ENCODE measurements at places on chromosomes 11 and 22.

DNA sequence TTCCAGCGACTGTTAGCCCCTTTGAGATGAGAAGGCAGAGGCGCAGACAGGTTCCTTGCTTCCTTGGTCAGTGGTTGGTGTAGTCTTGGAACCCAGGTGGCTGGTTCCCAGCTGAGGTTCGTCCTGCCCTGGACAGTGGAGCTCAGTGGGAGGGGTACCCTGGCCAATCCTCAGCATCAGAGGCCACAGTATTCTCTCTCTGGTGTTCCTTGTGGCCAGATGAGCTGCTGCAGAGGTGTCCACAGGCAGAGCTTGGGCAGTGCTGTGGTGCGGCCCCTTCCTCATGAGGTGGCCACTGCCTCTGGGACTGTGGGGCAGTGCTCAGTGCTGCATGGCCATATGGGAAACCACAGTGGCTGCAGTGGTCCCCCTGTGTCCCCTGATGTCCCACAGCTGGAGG, 61.8 kb downstream of the CTTN start:
- no peak for DNase-seq

DNA sequence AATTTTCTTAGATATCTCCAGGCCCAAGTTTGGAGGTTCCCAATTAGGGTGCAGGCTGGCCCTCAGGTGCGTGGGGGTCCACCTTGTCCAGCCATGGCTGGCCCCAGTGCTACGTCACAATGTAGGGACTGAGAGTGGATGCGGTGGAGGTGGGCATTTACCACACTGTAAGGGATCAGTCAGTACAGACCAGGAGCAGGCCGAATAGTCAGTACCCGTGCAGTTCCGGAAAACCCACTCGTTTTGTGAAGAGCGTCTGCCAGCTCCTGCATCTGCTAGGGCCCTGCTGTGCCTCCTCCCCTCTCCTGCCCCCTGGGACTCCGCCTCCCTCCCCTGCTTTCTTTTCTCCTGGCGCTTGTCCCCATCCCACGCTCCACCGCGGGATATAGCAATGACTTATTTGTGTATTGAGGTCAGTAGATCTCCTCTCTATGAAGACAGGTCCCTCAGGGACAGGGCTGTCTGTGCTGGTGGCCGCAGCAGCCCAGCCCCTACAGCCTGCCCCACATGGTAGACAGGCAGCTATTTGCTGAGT, 50.4 kb upstream of the SEPTIN5 start:
- no peak for DNase-seq

DNA sequence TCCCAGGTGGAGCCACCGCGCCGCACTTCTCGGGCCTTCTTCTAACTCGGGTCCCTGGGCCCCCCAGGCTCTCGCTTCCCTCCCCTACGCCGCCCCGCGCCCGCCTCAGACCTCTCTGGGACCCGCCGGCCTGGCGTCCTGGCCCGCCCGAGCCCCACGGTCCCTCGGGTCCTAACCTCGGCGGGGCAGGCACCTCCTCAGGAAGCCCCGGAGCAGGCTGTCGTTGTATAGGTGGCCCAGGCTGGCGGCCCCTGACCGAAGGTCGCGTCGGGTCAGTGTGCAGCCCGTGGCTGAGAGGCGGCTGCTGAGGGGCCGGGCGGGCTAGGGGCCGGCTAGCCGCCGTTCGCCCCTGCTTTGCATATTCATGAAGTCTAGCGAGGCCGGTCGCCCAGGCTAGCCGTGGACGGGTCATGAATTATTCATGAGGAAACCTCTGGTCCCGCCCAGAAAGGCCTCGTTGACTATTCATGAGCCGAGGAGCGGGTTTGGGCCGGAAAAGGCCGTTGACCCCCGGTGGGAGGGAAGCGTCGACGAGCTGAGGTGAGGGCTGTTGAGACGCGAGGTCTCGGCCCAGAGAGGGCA, at the start of gene HORMAD2:
Gene HORMAD2, plus strand, starts transcription at position 513 of the 582 bp plus-strand sequence. CDS start 13,489 bp downstream, outside the sequence.
- peak; percentile 3 for DNase-seq

DNA sequence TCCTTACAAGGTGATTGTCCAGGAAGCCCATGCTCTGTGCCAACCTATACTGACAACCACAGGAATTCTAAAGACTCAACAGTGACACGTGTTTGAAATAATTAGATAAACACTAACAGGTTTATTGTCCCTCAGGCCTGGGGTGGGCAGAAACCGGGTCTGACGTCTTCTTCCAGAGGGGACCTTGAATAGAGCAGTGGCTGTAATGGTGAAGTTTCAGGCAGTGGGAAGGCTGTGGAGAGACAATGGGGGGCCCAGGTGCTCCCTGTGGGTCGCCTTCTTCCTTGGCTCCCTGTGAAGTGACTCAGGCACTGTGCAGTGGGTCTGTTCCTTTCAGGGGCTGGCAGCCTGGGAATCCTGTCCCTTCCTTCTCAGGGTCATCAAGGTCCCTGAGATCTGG, 54.6 kb downstream of the OTOG start:
- no peak for DNase-seq

DNA sequence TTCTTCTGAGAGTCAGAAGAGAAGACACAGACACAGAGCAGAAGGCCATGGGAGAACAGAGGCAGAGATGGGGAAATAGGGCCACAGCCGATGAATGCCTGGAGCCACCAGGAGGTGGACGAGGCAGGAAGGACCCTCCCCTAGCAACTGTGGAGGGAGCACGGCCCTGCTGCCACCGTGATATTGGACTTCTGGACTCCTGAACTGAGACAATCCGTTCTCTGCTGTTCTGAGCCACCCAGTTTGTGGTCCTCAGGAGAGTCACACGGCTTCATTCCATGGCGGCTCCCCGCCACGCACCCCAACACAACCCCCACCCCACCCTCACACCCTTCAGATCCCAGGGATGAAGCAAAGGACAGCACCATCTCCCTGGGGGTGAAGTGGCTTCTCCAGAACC, 338.1 kb downstream of the CTTN start:
- DNase-seq, result no peak

- no peak for DNase-seq
Observed at GRCh38 chr22:23984430-23984829, 4.5 kb downstream of the GSTT2 start.

DNA sequence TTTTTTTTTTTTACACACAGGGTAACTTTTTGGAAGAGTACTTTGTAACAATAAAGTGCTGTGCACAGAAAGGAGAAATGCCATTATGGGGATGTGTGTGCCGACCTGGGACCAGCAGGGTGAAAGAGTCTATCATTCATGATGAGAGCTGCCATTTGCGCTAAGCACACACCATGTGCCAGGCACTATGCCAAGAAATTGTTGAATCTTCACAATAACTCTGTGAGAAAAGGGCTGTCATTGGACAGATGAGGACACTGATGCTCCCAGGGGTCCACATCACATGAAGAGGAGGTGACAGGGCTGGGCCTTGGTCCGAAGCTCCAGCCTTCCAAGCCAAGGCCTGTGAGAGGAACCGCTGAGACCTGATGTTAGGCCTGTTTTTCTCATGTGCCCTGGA, 5.6 kb downstream of the DUSP18 start:
- DNase-seq, result no peak

- no peak for DNase-seq
Observed at GRCh38 chr11:72594493-72595291, 79.5 kb downstream of the PDE2A start.

DNA sequence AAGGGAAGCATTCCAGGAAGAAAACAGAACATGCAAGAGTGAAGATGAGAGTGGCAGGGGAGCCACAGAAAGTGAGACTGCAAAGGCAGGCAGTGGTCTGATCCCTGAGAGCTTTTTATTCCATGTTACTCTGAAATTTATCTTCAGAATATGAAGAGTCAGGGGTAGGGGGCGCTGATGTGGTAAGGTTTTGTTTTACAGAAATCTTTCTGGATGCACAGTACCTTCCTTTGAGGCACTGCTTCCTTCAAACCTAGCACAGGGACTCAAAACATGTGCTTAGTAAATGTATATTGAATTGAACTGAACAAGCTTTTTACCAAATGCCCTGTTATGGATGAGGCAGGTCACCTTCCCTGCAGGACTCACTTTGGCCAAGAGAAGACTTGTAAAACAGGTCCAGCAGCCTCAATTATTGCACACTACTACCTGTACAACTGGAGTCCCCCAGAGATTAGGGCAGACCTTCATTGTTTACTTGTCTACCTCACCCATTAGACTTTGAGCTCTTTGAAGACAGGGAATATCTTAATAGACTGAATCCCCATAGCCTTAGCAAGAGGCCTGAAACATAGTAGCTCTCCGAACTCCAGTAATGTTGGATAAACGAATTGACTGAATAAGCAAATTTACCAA, 2.2 kb downstream of the PAK1 start:
- peak; percentile 13 for DNase-seq

DNA sequence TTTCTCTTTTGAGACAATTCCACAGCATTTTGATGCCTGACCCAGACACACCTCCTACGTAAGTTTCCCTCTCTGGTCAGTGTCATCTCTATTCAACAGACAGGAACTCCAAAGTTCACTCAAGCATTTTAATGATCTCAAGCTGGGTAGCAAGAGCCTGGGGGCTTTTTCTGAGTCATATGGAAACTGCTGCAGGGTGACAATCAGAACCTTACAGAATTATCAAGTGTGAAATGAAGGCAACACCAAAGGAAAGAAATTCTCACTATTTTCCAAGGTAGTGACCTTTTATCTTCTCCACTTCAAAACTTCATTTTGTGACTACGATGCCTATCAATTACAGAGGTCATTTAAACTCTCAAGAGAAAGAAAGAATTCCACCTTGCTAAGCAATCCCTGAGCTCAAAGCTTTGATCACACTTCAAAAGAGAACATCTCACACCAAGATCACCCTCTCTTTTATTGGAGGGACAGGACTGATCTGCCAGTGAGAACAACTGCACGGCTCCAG, 229.0 kb upstream of the ZC3H12C start:
- DNase-seq, result peak; percentile 15

DNA sequence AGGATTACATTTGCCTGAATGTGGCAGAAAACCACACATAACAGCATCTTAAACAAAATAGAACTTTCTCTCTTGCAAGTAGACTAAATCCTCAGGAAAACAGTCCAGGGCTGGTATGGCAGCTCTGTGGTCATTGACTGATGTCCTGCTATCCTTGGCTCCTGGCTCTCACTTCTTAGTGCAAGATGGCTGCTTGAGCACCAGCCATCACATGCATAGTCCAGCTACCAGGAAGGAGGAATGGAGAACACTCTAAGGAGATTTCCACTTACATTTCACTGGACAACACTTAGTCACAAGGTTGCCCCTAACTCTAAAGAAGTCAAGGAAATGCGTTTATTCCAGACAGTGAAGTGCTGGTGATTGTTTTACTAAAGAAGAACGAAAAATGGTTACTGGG, 13.6 kb downstream of the RIBC2 start:
- no peak for DNase-seq

DNA sequence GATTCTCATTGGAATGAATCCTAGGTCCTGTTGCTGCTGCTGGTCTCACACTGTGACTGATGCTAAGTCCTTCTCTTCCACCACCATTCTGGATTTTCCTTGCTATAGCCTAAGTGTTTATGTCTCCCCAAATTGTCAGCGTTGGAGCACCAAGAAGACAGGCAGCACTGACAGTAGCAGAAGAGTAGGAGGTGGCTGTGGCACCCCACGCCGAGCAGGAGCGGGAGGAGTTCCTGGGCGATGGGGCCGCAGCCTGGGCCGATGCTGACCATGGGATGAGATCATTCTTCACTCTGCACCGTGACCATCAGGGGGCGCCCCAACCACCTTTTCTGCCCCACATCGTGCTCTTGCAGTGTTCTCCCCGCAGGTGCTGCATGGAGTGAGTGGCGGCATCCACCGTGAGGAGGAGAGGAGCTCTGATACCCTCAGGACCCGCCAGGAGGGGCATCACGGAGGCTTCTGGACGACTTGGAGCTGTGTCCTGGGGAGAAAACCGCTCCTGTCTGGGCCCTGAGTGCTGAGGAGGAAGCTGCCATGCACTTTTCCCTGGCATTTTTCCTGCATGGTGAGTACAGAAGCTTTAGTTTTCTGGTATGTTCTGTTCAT, 57.0 kb downstream of the LRRC74B start:
- peak; percentile 90 for DNase-seq

GRCh38 chr11:45319077-45319476, 32.9 kb upstream of the SYT13 start:
- DNase-seq, result no peak

DNA sequence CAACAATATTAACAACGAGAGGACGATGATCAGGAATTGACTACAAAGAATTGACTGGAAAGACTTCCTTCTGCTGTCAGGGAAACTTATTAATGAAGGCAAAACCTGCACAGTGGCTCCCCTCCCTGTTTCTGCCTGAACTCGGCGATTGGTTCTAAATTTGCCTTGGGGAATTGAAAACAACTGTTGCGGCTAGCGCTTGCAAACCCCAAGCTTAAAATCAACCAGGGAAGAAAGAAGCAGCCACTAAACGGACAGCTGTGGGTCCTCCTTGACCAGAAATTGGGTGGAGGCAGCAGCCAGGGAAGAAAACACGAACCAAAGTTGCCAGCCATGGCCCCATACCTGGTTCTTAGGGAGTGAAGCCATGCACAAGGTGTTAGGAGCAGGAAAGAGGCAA, 383.5 kb upstream of the CADM1 start:
- DNase-seq, result no peak

DNA sequence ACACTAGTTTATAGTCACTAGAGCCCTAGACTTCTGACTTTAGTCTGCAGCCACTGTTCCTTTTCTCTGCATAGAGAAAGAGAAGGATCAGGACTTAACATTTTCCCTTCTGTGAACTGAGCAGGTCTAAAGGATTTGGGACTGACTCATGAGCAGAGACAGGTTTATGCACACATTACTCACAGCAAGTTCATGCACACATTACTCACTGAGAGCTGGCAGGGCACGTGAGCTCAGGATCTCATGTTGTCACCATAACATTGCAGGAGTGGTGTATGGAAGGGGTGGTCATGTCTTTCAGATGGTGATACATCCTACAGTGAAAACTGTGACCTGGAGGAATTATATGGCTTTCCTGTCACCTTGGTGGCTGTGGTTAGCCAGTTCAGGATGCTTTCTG, 56.4 kb downstream of the CEP164 start:
- DNase-seq, result no peak

- DNase-seq, result peak; percentile 77
Observed at GRCh38 chr11:60193687-60194433, 11.0 kb upstream of the MS4A6A start.

- DNase-seq, result no peak
Observed at GRCh38 chr11:100340466-100341319, 346.4 kb upstream of the ARHGAP42 start.

GRCh38 chr11:91804042-91804441, 420.6 kb upstream of the FAT3 start:
- DNase-seq, result no peak

GRCh38 chr11:68457898-68458249, 2.7 kb upstream of the PPP6R3 start:
- no peak for DNase-seq

GRCh38 chr22:36065775-36066544, 37.3 kb upstream of the RBFOX2 start:
- peak; percentile 80 for DNase-seq

GRCh38 chr11:44600839-44601383, 35.4 kb downstream of the CD82 start:
- DNase-seq, result no peak

GRCh38 chr11:21866781-21867180, 326.1 kb upstream of the ANO5 start:
- no peak for DNase-seq

- DNase-seq, result no peak
Observed at GRCh38 chr22:18979957-18980356, 43.9 kb upstream of the PRODH start.
